ENCODE measurements at places on chromosomes 11 and 22.
A peak's percentile ranks its signal among the peaks of the same experiment; 100 is the strongest.

GRCh38 chr11:76935042-76935441 lies 74.3 kb downstream of the ACER3 start:
- DNase-seq: no peak

DNA sequence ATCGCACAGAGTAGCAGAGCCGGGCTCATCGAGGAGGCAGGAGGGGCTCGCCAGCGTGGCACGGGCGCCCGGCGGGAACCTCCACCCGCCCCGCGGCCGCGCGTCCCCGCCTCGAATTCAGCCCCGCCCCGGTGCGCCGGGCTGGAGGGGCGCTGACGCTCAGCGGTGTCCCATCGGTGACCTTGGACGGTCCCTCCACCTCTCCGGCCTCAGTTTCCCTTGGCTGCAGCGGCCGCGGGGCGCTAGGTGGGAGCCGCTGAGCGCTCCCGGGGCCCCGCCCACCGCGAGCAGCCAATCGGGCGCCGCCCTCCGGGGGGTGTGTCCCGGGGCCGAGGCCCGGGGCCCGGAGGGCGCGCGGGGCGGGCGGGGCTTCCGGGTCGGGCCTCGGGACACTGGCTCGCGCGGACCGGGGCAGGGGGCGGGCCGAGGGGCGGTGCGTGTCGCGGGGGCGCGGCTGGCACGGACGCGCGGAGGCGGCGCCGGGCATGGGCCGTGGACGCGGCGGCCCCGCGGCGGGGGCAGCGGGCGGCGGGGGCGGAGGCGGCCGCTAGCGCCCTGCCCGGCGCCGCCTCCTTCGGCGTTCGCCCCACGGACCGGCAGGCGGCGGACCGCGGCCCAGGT lies at the start of gene PPARA:
PPARA (plus strand) TSS at position 493 of the 621 bp plus-strand sequence. CDS start 47,858 bp downstream, outside the sequence.
- DNase-seq: peak; percentile 94

GRCh38 chr11:109062445-109062844 lies 359.5 kb upstream of the C11orf87 start:
- DNase-seq: no peak

GRCh38 chr22:30728826-30729225 lies 34.2 kb downstream of the OSBP2 start:
- no peak for DNase-seq

DNA sequence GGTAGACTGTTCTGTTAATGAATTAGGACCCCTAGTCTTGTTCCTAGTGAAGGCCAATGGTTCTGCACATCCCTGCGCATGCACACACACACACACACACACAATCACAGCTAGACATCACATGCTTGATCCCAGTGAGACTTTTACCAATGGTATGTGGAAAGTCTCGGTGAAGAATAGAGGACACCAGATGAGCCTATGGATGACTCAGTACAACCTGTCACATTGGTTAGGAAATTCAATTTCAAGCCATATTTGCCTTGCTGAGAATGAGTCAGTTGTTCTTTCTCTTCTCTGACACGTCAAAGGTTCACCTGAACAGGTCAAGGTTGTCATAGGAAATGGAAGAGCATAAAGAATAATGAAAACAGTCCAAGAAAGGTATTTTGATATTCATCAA lies 122.0 kb downstream of the SLC17A6 start:
- no peak for DNase-seq

GRCh38 chr11:68583041-68583446 lies 101.3 kb upstream of the GAL start:
- DNase-seq: no peak

Measured in stimulated activated CD4-positive, alpha-beta T cell treated with anti-CD3 and anti-CD28 coated beads, Interleukin-1b, Interleukin-23, amount 100 ng/mL, for 4 hours (primary cell).